Epithelial cell of prostate (primary cell): ENCODE measurements at places on chromosomes 2 and 18.

GRCh38 chr2:126843081-126843480 is 55.6 kb upstream of the TEX51 start:
- no peak for DNase-seq

DNA sequence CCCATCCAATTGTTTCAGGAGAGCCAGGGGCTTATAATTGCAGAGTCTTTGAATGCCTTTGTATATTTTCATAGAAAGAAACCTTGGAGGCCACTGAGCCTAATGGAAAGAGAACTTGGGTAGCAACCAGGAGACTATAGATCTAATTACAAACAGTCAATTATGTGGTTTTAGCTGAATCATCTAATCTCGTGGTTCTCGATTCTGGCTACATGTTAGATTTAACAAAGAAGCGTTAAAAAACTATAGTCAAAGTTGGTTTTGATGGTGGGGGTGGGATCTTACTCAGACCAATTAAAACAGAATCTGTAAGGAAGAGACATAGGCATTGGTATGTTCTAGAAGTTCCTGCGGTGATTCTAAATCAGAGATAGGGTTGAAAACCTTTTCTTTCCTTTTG is 344.1 kb downstream of the CNTNAP5 start:
- DNase-seq: no peak

DNA sequence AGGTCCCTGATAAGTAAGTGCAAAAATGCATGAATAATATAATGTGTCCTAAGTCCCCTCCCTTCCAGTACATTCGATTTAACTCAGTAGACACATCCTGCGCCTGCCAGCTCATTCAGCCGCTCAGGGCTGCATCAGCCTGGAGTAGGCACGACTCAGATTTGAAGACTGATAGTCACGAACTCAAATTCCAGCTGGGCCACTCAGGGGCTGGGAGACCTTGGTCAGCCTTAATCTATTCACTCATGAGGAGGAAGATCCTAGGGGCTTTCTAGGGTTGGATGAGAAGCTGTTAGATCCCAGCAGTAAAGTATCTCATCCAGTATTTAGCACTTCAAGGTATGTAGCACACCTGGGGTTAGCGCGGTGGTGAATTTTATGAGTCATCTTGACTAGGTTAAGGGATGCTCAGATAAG is 98.9 kb upstream of the ODC1 start:
- no peak for DNase-seq

GRCh38 chr2:209942936-209943605 is 59.4 kb upstream of the RPE start:
- DNase-seq: no peak

- DNase-seq: no peak
Measured at GRCh38 chr2:18740474-18740881, 151.1 kb upstream of the NT5C1B start.

DNA sequence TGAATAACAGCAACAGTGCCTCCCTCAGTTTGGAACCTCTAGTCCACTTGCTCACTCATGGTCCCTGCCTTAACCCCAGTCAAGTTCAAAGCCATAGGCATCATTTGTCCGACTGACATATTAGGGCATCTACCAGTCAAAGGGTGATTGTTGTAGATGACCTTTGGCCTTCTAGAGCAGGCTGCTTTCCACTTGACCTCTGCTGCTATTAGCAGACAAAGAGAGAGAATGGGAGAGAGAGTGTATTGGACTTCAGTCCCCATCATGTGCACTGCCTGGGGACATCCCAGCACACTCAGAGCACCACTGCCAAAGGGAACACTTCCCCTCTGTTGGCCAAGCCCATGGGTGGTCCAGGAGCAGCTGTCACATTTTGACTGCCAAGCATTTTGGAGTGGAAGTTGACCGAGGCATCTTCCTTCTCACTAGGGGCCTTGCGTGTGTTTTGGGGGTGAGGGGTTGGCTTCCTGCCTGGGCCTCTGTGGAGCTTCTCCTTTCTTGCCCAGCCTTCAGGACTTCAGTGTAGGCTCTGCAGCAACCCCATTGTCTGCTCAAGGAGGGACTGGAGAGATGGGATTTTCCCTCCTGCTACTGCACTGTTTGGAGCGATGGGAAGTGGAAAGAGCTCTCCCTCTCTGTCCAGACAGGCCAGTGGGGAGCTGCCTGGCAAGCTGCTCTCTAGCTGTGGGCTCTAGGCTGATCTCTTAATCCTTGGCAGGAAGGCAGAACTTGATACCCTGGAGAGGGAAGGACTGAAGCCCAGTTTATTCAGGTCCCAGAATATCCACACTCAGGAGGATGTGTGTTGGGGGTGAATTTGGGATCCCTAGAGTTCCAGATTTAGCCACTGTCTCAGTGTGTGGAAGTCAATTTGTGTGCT is 68.1 kb downstream of the TMEM247 start:
- no peak for DNase-seq

- no peak for DNase-seq
Measured at GRCh38 chr18:69718912-69719547, 228.6 kb downstream of the CD226 start.

DNA sequence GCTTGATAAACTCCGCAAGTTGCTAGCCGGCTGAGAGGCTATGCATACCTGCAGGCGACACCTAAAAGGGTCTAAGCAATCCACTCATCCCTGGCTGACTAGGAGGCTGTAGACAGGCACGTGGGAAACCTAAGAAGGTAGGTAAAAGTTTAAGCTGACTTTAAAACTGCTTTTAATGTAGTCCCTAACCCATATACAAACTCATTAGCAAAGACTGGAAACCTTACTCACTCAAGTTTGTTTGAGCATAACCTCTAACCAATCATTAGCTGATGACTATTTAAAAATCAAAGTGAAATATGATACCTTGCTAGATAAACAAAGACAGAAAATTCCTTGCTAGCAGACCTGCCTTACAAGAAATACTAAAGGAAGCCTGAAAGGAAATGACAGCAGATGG is 106.4 kb downstream of the EXOC6B start:
- peak; percentile 14 for DNase-seq

DNA sequence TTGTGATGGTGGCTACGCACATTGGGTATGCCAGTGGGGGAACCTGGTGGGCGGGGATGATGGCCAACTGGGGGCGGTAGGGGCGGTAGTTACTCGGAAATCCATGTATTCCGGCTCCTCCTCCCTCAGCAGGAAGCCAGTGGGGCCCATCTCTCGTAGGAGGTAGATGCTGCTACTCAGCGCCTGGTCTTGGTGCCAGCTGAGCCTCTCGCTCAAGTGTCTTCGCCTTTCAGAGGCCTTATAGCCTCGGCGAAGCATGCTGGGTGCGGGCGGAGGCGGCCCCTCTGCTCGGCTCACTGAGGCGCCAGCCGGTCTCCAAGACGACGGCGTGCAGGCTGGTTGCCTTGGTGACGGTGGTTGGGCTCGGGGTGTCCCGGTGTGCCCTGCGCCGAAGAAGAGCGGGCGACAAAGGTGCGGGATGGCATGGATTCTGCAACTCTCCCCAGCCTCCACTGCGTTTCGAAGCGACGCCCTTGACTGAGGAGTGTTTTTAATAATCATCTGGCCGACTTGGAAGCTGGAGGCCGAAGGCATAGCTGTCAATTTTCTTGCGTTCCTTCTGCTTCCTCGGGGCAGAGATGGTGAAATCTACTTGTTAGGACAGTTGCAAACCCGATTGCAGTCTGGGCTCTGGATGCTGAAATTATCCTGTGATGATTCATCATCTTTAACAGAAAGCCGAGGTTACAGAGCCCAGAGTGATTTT is at the start of gene ZSWIM2:
TSS of gene ZSWIM2 (minus strand) at position 298 of the 706 bp plus-strand sequence. CDS start at position 258, 40 bp downstream.
- peak; percentile 69 for DNase-seq
